ENCODE measurements at places on chromosomes 3 and 15. TPM values are rescaled to one million over a fixed set of nuclear protein-coding genes. Genes with fewer than 3 reads are reported as not detected.

HYAL1 gene
- 17.8 TPM for total RNA-seq

DNA sequence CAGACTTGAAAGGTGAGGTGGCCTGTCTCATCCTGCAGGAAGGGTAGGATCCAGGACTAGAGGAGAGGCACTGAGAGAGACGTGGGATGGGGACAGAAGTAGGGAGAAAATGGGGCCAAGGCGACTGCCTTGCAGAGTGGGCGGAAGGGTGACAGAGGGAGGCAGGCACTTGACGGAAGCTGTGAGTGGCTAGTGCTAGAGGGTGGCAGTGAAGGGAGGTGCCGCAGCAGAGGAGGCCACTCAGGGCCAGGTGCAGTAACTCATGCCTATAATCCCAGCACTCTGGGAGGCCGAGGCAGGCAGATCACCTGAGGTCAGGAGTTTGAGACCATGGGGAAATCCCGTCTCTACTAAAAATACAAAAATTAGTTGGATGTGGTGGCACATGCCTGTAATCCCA is 7.3 kb downstream of the CCDC33 start:
- DNase-seq = peak; percentile 7

GRCh38 chr3:98764472-98764884 is 1.3 kb downstream of the ST3GAL6 start:
- DNase-seq = no peak

- no peak for DNase-seq
Observed at GRCh38 chr3:9247361-9247940, 2.0 kb downstream of the SRGAP3 start.

- no peak for DNase-seq
Observed at GRCh38 chr15:94638183-94638582, 406.8 kb downstream of the MCTP2 start.

DNA sequence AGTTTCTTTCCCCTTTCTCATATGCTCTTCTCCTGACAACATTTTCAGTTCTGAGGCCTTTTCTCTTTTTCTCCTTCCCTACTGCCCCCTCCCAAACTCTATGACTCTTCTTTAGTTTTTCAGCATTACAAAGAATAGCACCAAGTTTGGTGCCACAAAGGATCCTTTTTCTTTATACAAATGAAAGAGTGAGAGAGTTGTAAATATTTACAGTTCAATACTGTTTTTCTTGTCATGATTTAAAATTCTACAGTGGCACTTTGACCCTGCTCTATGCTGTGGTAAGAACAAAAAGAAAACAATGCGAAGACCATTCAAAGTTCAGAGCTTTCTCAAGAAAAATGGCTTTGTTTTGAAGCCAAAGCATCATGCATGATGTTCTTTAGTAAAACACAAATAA is 667.9 kb upstream of the SGO1 start:
- DNase-seq = no peak

DNA sequence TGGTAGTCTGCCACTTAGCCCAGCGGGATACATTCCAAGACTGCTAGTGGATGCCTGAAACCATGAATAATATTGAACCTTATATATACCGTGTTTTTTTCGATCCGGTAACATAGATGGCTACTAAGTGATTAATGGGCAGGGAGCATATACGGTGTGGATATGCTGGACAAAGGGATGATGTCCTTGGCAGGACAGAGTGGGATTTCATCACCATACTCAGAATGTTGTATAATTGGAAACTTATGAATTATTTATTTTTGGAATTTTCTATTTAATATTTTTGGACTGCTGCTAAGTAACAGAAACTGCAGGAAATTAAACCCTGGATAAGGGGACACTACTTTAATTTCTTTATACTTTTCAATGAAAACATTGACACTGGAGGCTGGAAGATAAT is 53.2 kb downstream of the ASTE1 start:
- no peak for DNase-seq

DZIP1L gene
- total RNA-seq = 4.6 TPM

MESP2 gene
- 0.29 TPM for total RNA-seq

- DNase-seq = no peak
Observed at GRCh38 chr3:78610462-78611125, 1157.2 kb downstream of the ROBO1 start.

GRCh38 chr3:139157161-139157932 is 112.7 kb upstream of the PRR23C start:
- no peak for DNase-seq

DNA sequence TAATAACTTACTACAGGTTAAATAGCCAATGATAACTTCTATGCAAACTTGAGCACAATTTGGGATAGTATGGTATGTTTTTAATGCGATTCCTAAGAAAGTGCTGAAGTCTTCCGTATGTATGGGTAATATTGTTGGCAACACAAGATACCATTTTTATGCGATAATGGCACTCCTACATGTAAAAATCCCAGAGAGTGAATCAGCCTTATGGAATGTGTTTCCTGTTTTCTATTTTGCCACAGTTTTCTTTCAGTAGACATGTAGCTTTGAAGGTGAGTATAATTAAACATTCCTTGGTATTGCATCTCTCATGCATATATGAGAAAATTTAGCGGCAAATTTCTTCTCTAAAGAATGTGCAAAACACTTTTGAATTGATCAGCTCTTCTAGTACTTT is 396.8 kb upstream of the AZI2 start:
- no peak for DNase-seq

DNA sequence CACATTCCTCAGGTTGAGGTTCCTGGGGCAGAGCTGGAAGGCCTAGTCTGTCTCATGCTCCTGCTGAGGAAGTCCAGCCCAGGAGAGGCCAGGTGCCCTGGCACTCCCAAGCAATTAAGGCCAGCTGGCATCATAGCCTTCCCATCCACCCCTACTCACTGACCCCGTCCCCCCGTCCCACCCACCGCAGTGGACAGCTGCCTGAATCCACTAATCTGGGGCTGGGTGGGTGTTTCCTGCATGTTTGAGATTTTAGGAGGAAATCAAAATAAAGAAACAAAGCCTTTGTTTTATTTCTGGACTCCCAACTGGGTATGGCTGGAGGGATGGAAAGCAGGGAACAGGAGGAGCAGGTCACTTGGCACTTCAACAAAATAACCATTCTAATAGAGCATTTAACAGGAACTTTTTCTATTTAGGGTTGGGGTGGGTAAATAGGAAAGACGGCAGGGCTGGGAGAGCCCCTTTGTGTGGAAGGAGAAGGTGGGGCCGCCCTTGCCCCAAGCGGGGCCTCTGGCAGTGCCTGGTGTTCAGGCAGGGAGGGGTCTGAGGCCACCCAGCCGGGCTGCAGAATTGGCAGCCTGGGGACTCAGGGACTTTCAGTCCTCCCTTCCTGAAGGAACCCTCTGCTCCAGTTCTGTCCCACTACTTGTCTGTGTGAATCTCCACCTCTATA is 8.5 kb downstream of the MRAS start:
- DNase-seq = peak; percentile 71

CFAP100 gene
- not detected for total RNA-seq

- no peak for DNase-seq
Observed at GRCh38 chr3:100269001-100269400, 8.2 kb downstream of the TBC1D23 start.

NAALADL2 gene
- 10.7 TPM for total RNA-seq

DNA sequence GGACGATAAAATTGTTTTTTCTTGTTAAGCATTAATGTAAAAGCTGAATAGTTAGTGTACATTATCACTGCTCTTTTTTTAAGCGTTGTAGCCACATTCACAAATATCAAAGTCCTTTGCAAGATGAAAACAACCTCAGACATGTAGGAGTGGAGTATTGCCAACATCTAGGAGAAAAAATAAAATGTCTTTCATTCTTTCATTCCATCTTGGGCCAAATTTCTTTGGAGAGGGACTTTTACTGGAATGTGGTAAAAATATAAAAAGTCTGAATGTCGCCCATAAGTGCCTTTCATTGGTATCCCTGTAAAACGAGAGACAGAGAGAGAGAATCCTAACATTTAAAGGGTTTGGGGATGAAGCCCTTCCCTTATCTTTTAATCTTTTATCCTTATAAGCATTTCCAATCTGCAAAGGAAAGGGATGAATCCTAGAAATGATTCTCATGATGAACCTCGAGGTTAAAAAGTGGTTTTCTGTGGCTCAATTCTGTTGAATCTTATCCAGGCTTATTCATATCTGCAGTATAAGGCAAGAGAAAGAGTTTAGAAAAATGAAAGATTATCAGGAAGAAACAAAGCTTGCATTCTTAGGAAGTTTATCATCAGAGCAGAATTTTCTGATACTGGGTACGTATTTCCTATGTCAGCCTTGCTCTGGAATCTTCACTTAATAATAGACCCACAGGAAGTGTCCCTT is 1031.7 kb downstream of the MCTP2 start:
- DNase-seq = no peak

DNA sequence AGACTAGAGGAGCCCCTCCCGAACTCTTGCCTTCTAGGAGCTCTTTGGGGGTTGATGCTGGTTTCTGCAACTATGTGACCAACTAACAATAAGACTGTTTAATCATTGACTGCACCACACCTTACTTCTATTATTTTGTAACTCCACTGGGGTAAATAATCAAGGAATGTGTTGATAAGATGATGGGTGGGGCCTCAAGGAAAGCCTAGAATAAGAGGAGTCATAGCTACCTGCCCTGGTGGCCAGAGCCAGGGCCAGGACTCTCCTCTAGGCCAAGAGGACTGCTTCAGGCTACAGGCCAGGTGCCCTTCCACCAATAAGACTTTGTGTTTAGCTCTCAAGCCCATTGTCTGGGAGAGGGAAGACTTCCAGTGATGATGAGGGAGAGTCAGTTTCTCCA is 41.2 kb upstream of the PIAS1 start:
- DNase-seq = no peak

TNFAIP8L3 gene
- total RNA-seq = 9.4 TPM
